Stimulated activated CD4-positive, alpha-beta T cell treated with anti-CD3 and anti-CD28 coated beads, TNF-alpha, amount 100 ng/mL, for 4 hours (primary cell): ENCODE measurements at places on chromosomes 2 and 18.

GRCh38 chr18:45792506-45793263, 32.8 kb upstream of the SIGLEC15 start:
- DNase-seq, result no peak

DNA sequence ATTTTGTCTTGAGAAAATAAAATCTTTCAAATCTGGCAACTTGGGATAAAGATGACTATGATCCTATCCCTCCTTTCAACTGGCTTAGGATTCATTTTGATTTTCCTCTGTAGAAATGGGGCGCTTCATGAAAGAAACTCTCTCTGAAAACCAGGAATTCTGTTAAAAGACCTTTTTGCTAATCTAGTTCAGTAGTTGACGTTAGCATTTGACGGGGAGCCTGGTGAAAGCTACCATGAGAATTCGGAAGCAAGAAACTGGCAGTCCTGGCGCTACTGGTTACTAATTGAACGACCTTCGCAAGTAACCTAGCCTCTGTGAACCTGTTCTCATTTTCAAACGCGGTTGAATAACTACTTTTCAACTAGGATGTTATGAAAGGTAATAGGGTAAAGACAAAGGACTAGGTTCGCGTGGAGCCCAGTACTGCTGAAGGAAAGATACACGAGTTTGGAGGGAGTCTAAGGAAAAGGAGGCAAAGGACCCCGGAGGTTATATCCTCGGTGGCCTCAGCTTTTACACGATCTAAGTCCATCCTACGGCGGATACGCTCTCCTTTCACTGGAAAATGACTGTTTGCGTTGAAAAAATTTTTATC, 604 bp upstream of the STK11IP start:
- DNase-seq, result no peak

DNA sequence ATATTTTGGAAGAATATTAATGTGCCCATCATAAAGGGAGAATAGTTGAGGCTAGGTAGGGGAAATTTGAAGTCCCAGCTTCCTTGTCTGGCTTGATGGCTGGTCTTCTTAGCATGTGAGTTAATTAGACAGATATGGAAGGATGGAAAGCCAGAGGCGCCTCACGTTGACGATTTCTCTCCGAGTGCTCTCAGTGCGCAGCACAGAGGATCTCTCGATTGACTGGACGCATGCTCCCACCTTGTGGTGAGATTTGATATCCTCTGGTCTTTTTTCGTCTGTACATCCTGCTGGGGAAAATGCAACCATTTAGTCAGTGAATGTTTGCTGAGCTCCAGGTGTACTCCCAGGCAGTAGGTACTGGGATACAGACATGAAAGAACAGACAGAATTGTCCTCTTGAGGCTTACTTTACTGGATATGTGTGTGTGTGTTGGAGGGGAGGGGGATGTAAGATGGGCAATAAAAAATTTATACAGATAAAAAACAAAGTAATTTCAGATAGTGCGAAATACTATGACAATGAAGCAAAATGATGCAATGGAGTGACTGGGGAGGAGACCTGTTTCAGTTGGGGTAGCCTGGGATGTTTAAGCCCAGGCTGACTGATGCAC, 66.9 kb upstream of the ZNG1B start:
- DNase-seq, result no peak

DNA sequence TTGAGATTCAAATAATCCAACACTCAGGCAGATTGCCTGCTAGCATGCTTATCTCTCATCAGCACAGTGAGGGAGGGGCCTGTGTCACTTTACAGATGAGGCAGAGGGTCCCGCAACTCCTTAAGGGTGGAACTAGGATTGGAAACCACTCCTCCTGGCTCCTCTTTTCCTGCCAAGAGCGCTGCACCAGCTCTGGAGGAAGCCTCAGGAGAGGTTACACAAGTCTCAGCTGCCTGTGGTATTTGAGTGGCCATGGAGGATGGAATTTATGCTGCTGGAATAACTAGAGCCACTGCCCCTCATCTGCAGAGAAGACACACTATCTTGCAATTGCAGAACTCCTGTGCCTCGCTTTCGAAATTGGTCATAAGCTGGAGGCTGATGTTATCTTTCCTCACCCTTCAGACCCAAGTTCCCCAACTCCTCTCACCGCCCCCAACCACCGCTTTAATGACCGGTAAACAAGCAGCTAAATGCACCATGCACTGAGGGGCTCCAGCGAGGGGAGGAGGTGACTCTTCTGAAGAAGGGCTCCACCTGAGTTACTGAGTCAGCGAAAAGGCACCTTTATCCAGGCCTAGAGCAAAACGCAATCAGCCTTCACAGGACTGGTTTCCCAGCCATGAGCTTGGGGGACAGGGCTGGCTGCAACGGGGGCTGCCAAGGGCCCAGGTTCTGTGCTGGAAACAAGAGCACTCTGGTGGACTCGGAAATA, 245.8 kb downstream of the SOX11 start:
- no peak for DNase-seq

- DNase-seq, result no peak
Measured at GRCh38 chr2:48248251-48248933, 281.6 kb upstream of the STON1 start.

GRCh38 chr2:6623746-6624145, 242.0 kb downstream of the CMPK2 start:
- DNase-seq, result no peak

GRCh38 chr2:24515335-24515734, 24.3 kb downstream of the NCOA1 start:
- DNase-seq, result no peak

DNA sequence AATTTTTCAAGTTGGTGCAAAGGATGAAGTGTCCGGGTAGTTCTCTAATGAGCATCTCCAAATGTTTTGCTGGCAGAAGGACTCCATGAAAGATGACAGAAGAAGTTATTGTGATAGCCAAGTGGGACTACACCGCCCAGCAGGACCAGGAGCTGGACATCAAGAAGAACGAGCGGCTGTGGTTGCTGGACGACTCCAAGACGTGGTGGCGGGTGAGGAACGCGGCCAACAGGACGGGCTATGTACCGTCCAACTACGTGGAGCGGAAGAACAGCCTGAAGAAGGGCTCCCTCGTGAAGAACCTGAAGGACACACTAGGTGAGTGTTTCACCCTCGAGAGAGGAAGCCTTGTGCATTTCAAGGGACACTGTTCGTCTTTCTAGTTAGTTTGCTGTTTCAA, 110.3 kb downstream of the NCK2 start:
- DNase-seq, result no peak

GRCh38 chr2:239563561-239563960, 162.7 kb upstream of the HDAC4 start:
- DNase-seq, result no peak

GRCh38 chr2:70552501-70553333, 909 bp downstream of the TGFA start:
- no peak for DNase-seq

DNA sequence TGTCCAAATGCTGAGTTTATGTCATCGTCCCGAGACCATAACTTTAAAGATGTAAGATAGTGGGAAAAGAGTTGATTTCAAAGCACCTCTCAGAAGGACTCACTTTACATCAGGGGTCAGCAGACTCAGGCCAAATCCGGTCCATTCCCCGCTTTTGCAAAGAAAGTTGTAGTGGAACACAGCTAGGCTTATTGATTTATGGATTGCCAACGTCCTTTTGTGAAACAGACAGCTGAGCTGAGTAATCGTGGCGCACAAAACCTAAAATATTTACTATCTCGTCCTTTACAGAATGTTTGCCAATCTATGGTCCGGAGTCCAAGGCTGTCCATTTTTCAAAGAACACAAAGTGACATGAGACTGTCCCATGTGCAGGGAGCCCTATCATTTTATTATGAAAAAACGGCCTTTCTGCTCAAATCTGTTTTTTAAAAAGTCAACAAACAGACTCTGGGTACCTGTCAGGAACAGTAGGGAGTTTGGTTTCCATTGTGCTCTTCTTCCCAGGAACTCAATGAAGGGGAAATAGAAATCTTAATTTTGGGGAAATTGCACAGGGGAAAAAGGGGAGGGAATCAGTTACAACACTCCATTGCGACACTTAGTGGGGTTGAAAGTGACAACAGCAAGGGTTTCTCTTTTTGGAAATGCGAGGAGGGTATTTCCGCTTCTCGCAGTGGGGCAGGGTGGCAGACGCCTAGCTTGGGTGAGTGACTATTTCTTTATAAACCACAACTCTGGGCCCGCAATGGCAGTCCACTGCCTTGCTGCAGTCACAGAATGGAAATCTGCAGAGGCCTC, at the start of gene IL1RN:
TSS of gene IL1RN (plus strand) at position 754 of the 801 bp plus-strand sequence. CDS start at position 781, 27 bp downstream.
- no peak for DNase-seq

- DNase-seq, result no peak
Measured at GRCh38 chr2:31202041-31202440, 15.3 kb downstream of the CAPN14 start.

- DNase-seq, result no peak
Measured at GRCh38 chr2:41830600-41830999, 217.2 kb upstream of the PKDCC start.

GRCh38 chr18:62876828-62877227, 161.5 kb downstream of the PHLPP1 start:
- no peak for DNase-seq

GRCh38 chr18:70468861-70469547, 180.2 kb downstream of the SOCS6 start:
- DNase-seq, result no peak

DNA sequence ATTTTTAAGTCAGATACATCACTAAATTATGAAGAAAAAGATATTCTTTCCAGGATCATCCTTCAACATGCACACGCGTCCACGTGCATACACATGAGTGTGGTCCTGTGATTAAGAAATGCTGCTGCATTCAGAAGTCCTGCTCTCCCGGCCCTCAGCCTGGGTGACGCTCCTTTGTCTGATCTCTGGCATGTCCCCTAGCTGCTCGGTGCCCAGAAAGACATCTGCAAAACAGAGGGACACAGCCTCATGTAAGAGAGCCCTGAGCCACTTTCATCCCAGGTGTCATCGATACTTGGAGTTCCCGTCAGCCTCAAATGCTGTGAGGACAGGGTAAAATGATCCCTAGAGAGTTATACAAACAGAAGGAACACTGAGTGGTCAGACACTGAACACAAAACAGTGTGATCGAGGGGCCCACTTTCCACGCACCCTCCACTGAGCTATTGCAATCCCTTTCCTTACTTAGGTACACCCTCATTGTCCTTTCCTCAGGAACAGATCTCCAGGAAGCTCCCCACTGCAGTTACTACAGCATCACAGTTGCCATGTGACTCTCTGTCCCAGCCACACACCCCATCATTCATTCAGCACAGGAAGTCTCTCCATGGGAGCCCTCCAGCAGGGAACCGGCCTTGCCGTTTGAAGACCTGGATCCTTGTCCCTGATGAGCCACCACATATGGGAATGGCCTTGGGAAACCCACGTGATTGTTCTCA, 32.1 kb downstream of the CRACDL start:
- DNase-seq, result no peak

DNA sequence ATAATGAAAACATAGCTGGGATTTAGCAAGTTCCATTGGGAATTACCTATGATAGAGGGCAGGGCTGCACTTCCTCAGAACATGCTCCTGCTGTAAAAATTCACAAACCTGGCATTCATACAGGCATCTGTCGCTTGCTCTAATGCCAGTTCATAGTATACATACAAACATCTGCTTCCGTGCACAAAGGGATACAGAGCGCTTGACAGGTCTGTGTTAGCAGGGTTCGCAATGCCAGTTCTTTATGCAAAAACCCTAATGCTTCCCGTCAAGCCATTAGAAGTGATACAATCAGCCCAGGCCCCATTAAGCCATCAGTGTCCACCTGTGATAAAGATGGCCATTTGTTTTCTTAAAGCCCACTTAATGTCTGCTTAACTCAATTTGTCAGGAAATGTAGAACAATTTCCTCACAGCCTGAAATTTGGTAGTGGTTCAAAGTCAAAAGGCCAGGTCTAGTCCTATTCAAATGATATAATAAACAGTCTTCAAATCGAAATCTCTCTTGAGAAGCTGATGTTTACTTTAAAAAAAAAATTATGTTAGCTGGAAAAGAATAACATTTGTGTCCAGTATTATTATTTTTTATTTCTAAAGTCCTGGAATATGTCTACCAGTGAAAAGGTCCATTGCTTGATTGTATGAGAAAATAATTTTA, 556.3 kb downstream of the ARHGAP15 start:
- DNase-seq, result no peak

DNA sequence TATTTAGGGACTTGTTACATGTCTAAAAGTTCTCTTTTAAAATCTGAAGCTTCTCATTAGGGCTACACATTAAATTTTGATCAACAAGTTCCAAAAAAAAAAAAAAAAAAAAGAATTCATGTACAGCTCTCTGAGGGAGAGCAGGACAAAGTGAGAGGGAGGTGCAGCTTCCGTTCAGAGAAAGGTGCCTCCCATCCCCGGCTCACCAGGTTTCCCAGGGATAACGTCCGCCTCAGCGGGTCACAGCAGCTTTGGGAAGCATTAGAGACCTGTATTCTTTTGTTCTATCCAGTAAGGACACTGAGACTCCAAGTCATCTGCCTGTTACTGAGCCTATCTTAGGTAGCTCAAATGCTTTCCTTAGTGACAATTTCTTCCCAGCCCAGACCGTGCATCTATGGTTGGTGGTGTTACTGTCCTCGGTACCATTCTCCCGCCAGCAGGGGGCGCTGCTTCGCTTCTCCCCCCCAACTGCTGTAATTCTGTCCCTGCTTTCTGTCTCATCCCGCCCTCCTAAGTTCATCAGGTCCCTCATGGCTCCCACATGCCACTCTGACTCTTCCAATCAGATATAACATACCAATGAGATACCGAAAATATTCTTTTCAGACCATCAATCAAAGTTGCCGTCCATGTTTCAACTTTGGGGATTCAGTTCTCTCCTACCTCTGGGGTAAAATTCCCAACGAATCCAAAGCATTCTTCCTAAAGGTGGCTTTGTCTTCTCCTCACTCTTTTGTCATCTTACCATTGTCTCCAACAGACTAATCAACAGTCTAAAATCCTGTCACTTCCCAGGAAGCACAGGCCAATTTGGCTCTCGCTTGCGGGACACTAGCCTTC, 466.5 kb downstream of the METTL4 start:
- no peak for DNase-seq

- DNase-seq, result no peak
Measured at GRCh38 chr18:42480441-42480840, 525.4 kb downstream of the PIK3C3 start.

GRCh38 chr2:113834051-113834730, 55.7 kb upstream of the ACTR3 start:
- no peak for DNase-seq

GRCh38 chr2:111904726-111905474, 6.5 kb downstream of the MERTK start:
- no peak for DNase-seq

GRCh38 chr2:186718903-186719302, 25.0 kb downstream of the FAM171B start:
- DNase-seq, result no peak

- DNase-seq, result no peak
Measured at GRCh38 chr2:12807907-12808810, 91.4 kb downstream of the TRIB2 start.

GRCh38 chr2:59204040-59204439, 962.9 kb upstream of the FANCL start:
- no peak for DNase-seq

DNA sequence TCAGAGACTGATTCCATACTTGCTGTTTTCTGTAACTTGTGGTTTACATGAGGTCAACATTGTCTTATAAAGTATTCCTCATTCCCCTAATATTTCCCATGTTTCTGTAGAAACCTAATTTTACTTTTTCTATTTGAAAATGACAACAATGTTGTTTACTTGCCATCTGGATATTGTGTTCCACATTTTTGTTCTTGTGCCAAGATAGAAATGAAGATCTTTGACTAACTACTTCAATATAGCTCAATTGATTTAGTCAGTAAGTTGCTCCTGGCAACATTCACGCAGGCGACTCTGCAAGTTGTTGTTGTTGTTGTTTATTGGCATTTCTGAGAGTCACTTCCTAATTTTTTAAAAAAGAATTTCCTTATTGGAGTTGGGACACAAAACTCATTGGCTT, 69.5 kb downstream of the CAVIN2 start:
- DNase-seq, result no peak

GRCh38 chr2:151103551-151103950, 158.1 kb downstream of the RBM43 start:
- no peak for DNase-seq
